AG09319 (cell line): ENCODE measurements at places on chromosomes 7 and 10.
A peak's percentile ranks its signal among the peaks of the same experiment; 100 is the strongest.

GRCh38 chr10:90751107-90751997 lies 106.5 kb downstream of the HTR7 start:
- no peak for DNase-seq

DNA sequence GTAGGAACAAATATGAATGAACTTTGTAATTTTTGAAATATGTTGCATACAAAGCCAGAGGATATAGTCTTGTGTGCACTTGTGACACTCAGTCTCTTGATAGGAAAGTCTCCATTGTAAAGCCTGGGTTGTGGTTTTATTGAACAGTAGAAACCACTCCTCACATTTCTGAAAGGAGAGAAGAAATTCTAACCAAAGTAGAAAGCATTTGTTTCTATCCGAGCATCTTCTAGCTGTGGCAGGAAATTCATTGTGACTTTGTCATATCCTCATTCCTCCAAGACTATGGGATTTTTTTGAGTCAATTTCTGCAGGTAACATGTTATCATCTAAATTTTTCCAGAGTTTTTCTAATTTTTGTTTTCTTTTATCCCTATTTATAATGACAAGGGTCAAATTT lies 55.5 kb upstream of the NCF1 start:
- DNase-seq: no peak

DNA sequence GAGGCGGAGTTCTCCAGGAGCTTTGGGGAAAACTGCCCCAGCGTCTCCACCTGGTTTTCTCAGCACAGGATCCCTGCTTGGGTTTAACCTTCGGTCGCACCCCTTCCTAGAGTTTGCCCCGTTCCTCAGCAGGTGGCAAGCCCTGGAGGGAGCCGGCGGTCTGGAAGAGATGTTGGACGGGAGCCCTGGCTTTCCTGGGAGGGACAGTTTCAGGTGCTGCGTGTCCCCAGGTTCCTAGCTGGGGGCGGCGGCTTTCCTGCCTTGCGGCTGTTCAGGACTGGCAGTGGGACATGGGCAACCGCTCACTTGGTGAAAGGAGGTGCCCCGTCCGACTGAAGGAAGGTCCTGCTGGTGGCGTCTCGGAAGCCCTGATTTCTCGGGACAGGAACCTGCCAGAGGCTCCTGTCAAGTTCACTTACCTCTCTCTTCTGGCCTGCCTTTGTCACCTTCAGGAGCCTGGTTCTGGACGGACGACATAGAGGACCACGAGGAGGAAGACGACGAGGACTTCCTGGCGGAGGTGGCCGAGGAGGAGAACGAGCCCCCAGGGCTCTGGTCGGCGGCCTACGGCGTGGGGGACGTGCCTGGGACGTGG lies 14.8 kb downstream of the ZNF316 start:
- DNase-seq: no peak

DNA sequence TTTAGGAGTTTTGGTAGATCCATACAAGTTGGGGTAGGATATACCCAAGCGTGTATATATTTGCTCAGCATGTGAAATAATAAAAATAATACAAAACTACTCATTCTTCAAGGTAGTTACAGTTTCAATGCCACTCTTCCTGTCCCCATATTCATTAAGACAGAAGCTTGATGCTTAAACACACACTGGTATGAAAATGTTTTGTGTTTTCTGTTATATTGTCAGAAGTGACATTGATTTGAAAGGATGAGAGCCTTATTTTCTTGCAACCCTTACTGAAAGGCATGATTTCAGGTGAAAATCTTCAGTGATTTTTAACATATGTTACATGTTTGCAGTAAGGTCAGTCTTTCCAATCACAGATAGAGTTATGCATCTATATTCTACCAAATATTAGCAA lies 233.6 kb downstream of the TRIL start:
- DNase-seq: no peak

DNA sequence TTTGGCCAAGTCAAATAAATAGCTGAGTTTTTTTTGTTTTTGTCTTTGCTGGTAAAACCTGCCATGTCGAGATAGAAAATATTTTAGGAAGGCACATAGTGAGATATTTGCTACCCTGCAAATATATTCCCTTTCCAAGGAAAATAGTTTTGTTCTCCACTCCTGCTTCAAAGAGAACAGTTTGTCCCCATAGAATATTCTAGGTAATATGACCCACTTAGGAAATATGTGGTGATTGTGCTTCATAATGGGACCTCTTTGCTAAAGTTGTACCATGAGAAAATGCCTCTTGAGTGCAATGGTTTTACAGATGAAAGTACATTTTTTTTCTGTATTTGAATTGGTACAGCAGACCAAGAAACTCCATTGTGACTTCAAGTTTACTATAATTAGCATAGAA lies 41.6 kb downstream of the SMNDC1 start:
- DNase-seq: no peak

DNA sequence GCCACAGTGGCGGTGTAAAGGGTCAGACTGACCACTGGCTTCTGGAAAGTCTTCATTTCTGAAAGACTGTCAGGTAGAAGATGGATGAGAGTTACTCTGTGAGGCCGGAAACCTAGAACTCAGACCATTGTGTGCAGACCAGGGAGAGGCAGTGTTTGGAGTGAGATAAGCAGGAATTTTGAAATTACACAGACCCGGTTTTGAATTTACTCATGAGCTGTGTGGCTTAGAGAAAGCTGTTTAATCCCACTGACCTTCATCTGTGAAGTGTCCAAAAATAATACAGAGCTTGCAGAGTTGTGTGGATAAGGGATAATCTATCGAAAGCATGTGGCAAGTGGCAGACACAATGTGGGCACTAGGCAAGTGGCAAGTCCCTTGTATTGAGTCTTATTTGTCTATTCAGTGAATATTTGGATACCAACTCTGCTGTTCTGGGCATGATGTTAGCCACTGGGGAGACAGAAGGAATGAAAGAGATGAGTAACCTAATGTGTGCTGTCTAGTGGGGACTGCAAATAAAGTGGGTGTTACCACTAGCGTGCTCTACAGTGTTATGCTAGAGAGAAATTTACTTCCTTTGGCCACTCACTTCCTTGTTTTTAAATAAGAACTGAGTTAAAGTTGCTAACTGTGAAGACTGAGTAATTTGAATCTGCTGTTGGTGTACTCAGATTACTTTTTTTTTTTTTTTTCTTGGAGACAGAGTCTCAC lies 69.4 kb downstream of the KIAA1217 start:
- no peak for DNase-seq

GRCh38 chr10:60299961-60300883 lies 89.5 kb downstream of the ANK3 start:
- DNase-seq: no peak

DNA sequence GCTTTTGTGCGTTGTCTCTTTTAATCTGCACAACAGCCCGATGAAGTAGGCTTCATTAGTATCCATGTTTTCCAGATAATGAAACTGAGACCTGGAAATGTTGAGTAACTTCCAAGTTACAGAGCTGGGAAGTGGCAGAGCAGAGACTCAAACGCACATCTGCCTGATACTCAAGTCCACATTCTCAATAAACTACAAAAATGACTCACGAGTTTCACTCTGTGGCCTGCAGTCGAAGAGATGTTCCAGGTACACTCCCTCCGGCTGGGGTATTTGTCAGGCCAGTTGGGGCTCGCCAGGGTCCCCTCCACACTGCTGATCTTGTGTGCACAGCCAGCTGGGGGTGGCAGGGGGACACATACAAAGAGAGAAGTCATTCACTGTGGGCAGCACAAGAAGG lies 17.7 kb upstream of the OPALIN start:
- DNase-seq: no peak

- DNase-seq: peak; percentile 44
These were observed 35.3 kb downstream of the DENND2A start for GRCh38 chr7:140605337-140605736.

- DNase-seq: no peak
These were observed 156.4 kb downstream of the PHTF2 start for GRCh38 chr7:77954773-77955555.

DNA sequence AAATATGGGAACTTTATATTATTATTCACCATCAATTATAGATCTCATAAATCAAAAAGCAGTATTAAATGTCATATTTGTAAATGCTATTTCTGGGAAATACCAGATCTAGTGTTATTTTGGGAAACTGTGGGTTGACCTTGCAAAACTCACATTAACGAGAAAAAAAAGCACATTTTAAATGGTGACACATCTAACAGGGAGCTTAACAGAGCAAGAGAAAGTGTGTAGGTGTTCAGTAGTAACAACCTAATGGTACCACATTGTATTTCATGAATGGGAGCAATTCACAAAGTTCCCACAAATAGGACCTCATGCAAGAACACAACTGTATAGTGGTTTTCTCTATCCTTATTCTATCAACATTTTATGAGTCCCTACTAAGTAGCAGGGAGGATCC lies 26.2 kb upstream of the HDAC9 start:
- DNase-seq: no peak

- no peak for DNase-seq
These were observed 71.5 kb downstream of the MCMBP start for GRCh38 chr10:119801176-119801575.

GRCh38 chr7:138295049-138295637 lies 164.9 kb upstream of the TRIM24 start:
- no peak for DNase-seq

DNA sequence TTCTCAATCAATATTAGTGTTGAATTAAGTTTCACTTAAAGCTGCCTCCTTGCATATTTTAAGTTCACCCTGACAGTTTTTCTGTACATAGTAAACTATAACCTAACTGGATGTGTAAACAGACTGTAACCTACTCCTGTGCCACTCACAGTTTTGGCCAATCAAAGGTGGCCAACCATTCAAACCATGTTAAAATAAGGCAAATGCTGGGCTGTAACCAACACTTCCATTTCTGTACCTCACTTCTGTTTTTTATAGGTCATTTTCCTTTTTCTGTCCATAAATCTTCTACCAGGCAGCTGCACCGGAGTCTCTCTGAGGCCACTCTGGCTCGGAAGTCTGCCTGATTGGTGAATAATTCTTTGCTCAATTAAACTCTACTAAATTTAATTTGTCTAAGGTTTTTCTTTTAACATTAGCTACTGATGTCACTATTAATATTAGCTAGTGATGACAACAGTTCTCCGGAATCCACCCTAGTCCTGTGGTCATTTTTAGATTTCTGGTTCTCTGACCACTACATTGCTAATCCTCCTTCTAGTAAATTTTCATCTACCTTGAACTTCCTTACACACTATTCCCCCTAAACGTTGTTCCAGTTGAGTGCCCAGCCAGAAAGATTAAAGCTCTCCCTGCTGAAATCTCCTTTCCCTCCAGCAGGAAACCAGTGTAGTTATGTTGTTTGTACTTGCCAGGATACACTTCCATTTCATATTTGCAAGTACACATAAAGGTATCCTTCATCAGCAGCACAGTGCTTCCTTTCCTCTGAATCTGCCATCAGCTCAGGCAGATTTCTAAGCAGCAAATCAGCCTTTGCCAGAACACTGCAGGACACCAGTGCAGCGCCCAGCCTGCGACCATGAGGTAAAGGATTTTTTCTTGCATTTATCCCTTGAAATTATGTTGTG lies 18.6 kb upstream of the IFIT2 start:
- DNase-seq: no peak

DNA sequence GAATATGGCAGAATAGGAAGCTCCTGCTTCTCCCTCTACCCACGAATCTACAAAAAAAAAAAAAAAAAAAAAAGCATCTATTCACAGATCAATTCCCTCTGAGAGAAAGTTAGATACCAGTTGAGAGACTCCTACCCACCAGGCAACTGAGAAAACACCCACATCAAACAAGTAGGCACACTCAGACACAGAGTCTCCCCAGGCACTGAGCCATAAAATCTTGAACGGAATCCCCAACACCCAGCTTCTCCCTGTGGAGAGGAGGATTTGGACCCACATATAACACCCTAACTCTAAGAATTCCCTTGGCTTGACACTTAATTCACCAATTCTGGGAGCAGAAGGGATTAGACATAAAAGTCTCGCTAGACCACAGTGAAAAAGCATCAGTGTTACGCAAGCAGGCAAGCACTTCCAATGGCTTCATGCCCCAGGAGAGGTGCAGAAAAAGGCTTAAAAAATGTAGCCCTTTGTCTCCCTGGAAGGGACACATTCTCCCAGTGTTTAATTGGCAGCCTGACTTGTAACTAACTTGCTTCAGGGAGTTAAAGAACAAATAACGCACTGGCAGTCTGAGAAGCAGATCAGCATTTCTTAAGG lies 192.2 kb downstream of the ELAPOR2 start:
- DNase-seq: no peak

- DNase-seq: peak; percentile 83
These were observed 34.3 kb downstream of the ABLIM1 start for GRCh38 chr10:114623661-114624294.

DNA sequence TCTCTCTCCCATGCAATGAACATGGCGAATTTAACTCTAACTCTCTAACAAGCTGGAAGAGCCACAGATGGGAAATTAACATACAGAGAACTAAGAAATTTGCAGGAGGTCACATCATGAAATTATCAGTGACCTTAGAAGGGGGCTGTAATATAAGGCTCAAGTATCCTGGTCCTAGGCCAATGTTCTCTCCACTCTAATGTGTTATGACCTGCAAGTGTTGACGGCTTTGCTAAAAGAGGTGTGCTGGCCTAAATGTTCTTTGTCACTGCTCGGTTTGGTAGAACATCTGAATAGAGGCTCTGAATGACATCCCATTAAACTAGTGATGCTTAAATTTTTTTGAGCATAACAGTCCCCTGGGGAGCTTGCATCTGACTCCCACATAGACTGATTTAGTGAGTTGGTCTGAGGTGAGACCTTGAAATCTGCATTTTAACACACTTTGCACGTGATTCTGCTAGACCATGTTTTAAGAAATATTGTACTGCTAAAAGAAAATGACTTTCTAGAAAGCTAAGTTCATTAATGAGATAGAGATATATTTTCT lies 129.3 kb downstream of the GFRA1 start:
- DNase-seq: no peak

DNA sequence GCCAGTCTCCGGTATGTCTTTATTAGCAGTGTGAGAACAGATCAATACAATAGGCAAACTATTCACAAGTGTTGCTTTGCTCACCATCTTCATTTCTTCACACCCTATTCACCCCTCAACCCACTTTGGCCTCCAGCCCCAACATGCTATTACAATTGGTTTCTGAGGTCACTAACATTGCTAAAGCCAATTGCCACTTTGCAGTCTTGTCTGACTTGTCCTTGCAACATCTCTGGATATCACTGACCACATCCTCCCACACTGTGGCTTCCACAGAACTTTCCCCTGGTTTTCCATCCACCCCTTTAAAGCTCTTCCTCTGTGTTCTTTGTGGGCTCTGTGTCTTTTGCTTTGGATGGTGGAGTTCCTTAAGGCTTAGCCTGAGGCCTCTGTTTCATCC lies 5.2 kb upstream of the APBB1IP start:
- DNase-seq: no peak

- no peak for DNase-seq
These were observed 20.2 kb upstream of the NKX6-2 start for GRCh38 chr10:132806110-132806509.

GRCh38 chr7:28804990-28805389 lies 153.1 kb downstream of the TRIL start:
- peak; percentile 10 for DNase-seq

DNA sequence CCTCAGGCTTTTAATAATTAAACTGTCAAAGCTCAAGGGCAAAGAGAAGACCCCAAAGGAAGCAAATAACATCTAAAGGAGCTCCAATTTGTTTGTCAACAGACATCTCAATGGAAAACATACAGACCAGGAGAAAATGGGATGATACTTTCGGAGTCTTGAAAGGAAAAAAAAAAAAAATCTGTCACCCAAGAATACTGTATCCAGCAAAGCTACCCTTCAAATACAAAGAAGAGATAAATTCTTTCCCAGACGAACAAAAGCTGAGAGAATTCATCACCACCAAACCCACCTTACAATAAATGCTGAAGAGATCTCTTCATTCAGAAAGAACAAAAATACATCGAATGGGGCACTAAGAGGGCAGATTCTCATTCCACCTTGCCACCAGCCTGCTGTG lies 232.8 kb downstream of the PTPRN2 start:
- no peak for DNase-seq
